8988T (cell line): ENCODE measurements at places on chromosomes 13 and 19.

GRCh38 chr13:46667687-46668281, 114.8 kb downstream of the LRCH1 start:
- DNase-seq = no peak

GRCh38 chr19:4087787-4088679, 21.3 kb upstream of the ZBTB7A start:
- DNase-seq = no peak

GRCh38 chr13:20442798-20443381, 82.8 kb downstream of the CRYL1 start:
- DNase-seq = no peak

- no peak for DNase-seq
Observed at GRCh38 chr19:53357821-53358581, 7.5 kb upstream of the ZNF525 start.

DNA sequence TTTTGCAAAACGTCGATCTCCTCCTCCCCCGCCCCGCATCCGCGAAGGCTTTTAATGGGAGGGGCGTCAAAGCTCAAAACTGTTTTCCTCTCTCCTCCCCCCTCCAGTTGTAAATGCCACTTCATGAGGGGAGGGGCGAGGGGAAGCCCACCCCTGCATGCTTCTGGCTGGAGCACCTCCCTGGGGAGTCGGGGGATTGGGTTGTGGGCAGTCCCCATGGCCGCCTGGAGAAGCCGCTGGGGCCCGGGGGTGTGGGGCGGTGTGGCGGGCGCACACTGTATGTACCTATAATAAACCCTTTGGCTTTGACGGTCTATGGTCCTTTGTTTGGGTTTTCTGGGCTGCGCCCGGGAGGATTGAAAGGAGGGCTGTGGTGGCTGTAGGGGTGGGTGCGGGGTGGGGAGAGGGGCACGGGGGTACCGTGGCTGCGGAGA, 505 bp upstream of the SHKBP1 start:
- DNase-seq = no peak

- DNase-seq = no peak
Observed at GRCh38 chr13:73966331-73966730, 167.9 kb downstream of the KLF12 start.

DNA sequence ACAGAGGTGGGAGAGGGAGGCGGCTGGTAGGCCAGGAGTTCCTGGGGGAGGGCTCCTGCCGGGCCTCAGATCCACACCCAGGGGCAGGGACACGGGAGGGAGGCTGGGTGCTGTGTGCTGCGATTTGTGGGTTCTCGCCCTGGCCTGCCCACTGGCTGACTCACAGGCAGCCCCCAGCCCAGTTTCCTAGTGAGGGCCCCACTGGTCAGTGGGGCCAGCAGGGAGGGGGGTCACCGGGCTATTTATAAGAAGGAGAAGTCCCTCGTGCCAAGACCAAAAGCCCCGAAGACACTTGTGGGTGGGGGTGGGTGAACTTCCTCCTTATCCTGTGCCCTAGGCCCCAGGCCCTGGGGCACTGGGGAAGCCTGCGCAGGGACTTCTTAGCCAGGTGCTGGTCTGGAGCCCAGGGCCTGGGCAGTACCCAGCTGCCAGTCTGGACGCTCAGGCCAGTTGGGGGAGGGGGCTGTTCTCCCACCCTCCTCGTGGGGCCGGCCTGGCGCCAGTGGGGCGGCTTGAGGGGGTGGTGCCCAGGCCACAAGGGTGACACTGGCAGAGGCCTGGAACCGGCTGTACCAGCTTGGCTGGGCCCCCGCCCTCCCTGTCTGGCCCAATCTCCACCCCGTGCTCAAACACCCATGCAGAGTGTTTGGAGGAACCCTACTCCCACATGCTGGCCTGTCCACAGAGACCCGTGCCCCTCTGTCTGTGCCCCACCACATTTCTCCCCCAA, 5.0 kb upstream of the JUNB start:
- DNase-seq = no peak

- DNase-seq = no peak
Observed at GRCh38 chr19:8111376-8111775, 38.0 kb downstream of the FBN3 start.

GRCh38 chr13:34942732-34943435, 814 bp downstream of the NBEA start:
- no peak for DNase-seq

GRCh38 chr19:47613165-47614020, 4.5 kb downstream of the BICRA start:
- DNase-seq = peak; percentile 43

GRCh38 chr19:35740108-35740422, 2.2 kb downstream of the IGFLR1 start:
- DNase-seq = no peak

- no peak for DNase-seq
Observed at GRCh38 chr19:2553510-2553909, 77.6 kb downstream of the GADD45B start.

- DNase-seq = no peak
Observed at GRCh38 chr13:27504868-27505194, 54.5 kb upstream of the MTIF3 start.

DNA sequence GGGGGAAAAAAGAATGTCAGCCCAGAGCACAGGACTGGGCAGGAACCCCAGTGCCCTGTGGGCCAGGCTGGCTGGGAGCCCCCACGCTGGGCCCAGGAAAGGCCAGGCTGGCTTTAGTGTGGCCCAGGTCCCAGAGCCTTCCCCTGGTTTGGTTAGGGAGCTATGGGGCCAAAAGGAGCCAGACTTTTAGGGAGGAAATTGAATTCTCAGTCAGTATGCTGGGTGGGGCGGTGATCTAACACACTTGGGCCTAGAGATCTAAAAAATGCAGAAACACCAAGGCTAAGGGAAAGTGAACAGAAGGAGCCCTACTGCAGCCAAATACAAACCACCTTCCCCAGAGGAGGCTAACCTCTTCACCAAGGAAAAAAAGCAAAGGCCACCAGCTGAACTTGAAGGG, 137.5 kb downstream of the CRYL1 start:
- no peak for DNase-seq

- DNase-seq = no peak
Observed at GRCh38 chr19:795691-796581, 1.3 kb upstream of the PTBP1 start.

- DNase-seq = no peak
Observed at GRCh38 chr13:99514801-99515200, 13.5 kb downstream of the TM9SF2 start.

DNA sequence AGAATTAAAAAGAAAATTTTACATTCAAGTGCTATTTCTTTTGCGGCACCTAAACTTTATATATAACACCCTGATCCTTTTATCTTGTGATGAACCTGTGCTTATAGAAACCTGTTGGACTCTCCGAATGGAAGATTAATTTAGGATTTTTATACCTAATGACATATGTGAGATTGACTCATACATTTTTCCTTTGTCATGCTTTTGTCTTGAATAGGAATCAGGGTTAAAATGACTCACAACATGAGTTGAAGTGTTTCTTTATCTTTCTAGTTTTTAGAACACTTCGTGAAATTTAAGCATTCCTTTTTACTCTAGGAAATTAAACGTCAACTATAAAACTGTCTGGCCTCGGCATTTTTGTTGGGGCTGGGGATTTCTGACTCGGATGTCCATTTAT, 378.9 kb downstream of the PCDH20 start:
- no peak for DNase-seq

DNA sequence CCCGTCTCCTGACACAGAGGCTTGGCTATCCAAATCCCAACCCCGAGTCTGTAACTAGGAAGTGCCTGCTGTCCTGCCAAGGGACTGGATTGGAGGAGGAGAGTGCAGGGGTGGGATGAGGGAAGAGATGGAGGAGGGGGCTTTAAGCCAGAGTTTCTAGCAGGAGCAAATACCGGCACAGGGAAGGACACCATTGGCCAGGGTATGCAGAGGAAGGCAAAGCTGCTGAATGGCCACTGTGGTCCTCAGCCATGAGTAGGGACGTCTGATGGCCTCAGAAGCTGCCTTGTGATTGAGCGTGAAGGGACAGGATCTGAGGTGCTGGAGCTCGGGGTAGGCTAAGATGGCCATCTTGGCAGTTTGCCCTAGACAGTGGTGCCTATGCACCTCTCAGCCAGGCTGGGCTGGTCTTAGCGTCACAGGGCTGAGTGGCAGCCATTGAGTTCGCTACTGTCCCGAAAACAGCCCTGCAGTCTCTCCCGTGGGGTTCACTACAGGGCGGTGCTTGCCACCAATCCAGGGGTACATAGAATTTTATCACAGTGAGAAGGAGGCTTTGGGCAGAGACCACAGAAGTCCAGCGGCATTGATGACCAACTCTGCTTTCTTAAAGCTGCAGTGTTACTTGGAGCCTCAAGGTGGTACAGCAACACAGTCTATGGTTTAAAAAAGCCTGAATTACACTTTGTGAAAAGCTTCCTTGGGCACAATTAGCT, 61.8 kb downstream of the AKAP11 start:
- peak; percentile 20 for DNase-seq

DNA sequence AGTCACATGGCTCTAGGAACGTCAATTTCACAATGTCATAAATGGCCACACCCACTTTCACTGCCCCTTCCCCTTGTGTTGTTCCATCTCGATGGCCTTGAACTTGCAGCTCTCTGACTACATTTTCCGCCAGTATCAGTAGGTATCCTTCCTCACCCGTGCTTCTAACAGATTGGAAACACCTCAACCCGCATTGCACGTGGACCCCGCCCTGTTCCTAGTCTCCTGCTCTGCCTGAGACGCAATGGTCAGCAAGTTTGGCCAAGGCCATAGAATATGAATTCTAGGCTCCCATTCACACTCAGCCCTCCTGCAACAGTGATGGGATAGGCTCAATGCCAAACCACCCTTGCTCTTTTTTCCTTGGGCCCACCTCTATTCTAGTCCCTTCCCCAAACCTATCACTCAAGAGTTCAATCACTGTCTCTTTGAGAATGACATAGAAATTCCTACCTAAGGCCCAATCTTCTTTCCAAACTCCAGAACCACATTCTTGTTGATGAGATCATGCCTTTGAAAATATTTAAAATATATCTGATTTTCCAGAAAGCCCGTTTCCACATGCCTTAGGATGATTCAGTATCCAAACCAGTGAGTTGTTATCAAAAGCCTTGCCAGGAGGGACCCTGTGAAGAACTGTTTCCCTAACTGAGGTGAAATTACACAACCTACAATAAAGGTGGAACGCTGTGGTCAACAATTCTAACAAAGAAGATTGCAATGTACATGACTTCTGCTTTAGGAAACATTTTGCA, 334.6 kb downstream of the MYO16 start:
- DNase-seq = no peak

DNA sequence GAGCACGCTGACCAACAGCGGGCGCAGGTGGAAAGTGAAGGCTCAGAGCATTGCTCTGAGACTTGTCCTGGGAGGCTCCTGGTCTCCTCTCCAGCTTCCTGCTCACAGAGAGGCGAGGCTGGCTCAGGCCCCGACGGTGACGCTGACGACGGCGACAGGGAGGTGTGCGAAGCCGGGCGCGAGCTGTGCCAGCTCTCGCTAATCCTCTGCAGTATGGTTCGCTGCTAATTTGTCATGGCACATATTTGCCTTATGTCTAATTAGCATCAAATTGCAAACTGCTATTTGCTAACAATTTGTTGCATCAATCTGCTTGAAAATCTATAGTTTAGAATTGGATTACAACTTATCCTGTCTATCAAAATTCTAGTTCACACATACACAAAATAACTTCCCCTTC, 469.8 kb upstream of the ZNF507 start:
- no peak for DNase-seq

DNA sequence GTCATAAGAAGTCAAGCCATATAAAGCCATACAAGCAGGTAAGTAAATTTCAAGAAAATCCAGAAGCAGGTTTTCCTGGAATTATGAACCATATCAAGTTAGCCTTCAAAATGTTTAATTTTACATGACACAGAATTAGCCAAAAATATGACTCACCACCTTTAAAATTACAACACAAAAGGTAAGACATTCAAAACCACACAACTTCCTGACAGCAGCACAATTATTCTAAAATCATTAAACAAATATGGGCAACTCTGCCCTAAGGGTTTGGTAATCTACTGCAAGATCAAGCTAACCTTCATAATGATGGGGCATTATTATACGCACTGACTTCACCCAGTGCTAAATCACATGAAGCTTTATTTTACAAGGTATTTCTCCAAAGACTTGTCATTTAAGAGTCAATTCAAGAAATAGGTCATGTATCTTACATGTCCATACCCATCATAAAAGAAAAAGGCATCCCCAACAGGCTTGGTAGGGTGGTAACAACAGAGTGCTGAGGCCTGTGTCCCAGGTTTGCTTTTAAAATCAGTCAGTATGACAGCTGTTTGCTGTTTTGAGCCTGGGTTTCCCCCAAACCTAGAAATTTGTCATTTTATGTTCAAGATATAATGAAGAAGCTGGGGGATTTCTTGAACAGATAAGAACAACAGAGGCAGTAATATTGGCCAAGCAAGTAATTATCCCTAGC, 15.2 kb downstream of the RCBTB1 start:
- DNase-seq = no peak

DNA sequence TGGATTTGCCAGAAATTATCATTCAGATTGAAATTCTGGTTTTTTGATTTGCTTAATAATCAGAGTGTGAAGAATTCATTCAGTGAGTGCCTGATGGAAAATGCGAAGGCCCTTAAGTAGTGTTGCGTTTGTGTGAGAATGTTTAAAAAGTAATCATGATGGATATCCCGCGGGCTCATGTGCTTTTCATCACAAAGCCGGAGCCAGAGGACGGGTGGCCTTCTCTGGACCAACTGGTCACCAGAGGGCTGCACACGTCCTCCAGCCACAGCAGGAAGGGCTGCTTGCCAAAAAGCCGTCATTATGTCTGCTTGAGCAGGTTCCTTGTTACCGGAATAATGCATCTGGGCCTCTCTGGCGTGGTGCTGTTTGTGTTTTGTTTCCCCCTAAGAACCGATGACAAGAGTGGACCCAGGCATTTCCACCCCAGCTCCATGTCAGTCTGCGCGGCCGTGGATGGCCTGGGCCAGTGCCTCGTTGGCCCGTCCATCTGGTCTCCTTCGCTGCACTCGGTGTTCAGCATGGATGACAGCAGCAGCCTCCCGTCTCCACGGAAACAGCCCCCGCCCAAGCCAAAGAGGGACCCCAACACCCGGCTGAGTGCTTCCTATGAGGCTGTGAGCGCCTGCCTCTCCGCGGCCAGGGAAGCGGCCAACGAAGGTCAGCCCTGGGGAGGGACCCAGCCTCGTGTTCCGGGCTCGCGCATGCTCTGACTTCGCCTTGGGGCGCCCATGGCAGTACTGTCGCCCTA, 497.7 kb downstream of the MYO16 start:
- no peak for DNase-seq
